SHP77 treated with DMSO at 0.1 percent for 48 hours (cell line): ENCODE measurements at places on chromosomes 3 and 15.

DNA sequence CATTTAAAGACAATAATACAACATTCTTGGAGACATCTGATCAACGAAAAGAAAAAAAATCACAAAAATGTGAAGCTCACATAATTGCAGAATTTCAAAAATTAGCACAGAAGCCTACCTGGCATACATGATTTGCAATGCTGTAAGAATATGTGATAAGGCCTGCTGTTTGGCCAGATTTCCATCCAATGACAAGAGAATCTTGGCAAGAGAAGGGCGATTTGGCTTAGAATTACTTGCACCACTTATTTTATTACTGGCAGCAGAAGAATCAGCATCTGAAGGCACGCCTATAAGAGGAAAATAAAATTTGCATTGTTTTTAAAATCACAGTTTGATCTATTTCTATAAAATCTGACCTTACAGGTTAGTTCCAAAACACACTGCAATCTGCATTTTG, 70.3 kb upstream of the OCA2 start:
- DNase-seq = no peak

- DNase-seq = no peak
Measured at GRCh38 chr3:183688874-183689273, 8.7 kb upstream of the YEATS2 start.

GRCh38 chr3:187006864-187007630, 76.7 kb downstream of the ST6GAL1 start:
- DNase-seq = no peak

- no peak for DNase-seq
Measured at GRCh38 chr15:47983533-47983932, 137.3 kb upstream of the SLC24A5 start.

DNA sequence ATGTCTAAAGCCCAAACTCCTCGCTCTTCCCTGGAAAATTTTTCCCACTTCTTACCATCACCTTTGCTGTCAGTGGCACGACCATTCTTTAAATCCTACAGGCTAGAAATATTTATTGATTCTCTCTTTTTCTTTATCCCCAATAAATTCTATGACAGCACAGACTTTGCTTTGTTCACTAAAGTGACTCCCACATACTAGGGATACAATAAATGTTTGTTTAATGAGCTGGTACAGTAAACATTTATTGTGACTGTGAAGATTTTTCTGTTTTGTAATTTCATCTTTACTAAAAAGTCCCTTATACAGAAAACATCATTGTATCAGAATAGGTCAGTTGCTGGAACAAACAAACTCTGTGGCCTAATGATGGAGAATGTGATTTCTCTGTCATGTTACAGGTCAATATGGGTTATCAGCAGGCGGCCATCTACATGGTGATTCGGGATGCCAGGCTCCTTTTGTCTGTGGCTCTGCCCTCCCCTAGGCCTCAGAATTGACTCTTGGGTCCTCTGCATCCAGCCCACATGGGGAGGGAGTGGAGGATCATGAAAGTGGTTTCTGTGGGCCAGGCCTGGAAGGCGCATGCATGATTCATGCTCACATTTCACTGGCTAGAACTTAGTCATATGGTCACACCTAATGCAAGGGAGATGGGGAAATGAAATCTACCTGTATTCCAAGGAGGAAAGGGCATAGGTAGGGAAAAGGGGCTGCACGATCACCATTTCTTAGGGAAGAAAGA, 22.7 kb upstream of the KNG1 start:
- no peak for DNase-seq

DNA sequence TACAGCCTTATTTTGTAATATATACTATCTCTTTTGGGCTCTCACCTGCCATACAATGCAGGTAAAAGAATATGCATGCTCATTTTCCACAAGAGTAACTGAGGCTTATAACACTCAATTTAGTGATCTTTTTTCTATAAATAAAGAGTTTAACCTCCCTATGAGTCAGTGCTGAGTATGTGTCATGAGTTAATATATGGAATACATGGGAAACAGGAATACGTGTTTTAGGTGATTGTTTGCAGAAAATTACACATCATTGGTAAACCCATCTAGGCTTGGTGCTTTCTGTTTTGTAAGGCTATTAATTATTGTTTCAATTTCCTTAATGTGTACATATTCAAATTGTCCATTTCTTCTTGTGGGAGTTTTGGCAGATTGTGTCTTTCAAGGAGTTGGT, 411.3 kb downstream of the GRM7 start:
- no peak for DNase-seq

- DNase-seq = no peak
Measured at GRCh38 chr3:65674226-65674625, 364.5 kb downstream of the MAGI1 start.

DNA sequence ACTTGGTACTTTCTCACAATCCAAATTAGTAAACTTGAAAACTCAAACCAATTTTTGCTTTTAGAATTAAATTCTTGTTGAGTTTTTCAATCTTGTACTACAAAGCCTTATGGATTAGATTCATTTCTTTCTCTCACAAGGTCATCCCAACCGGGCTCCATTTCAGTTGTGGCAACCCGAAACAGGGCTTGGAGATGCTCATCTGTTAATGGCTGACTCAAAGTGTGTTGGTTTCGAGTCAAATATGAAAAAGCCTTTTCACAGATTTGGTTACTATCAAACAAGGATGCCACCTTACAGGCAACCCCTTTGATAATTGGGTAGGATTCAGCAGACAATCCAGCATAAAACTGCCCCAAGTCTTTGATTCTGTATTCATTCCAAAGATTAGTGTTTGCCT, 1.8 kb downstream of the EPM2AIP1 start:
- DNase-seq = no peak

DNA sequence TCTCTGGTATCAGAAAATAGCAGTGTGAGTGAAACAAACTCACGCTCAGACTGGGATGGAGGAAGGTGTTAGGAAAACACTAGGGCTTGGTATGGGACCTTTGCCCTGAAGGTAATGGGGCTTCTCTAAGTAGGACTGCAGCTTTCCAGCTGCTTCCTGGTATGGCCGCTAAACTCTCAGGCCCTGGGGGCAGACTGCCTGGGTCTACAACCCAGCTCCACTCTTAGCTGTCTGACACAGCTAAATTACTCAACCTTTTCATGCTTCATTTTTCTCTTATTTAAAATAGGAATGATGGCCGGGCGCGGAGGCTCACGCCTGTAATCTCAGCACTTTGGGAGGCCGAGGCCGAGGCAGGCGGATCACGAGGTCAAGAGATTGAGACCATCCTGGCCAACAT, 5.2 kb upstream of the YEATS2 start:
- DNase-seq = no peak

DNA sequence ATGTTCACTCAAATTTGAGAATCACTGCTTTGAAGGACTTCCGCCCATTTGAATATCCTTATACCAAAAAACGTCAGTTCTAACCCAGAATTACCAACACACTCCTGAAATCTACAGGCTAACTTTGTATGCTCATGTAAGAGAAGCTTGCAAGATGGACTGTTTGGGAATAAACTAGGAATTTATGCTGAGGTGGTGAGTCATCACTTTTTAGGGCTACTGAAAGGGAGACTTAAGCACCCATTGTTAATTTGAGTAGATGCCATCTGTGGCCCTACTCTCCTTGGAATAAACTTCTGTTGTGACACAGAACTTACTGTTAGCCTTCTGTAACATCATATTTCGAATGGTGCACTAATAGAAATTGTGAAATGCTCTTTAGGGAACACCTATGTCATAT, 74.6 kb downstream of the FGF12 start:
- DNase-seq = no peak

- no peak for DNase-seq
Measured at GRCh38 chr3:101512396-101512645, 691 bp downstream of the SENP7 start.

- no peak for DNase-seq
Measured at GRCh38 chr3:126035362-126036050, 48.4 kb downstream of the SLC41A3 start.

DNA sequence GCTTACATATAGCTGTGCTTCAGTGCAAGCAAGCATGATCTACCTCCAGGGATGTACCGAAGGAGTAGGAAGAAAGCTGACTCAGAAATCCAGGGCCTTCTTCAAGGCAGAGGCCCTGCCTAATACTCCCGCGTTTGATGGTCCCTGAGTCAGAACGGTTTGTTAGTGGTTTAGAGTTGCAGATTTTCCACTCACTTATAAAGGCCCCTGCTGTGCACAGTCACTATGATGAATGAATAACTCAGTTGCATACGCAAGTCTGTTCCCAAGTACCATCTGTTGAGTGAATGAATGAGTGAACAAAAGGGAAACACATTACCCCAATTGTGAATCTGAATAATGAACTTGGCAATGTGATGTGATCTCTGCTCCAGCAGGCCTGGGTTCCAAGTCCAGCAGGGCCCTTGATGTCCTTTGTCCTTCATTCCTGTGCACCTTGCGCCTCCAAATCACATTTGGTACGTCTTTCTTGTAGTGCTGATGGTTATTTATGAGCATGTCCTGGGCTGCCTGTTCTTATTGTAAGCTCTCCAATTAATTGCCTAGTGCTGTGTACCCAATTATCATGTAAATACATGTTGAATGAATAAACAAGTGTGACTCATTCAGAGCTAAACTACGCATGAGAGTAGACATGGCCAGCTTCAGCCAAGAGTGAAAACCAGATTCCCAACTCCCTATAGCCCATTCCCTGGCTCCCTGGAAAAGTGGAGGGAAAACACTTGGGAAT, 85.3 kb upstream of the LIMD1 start:
- DNase-seq = no peak

DNA sequence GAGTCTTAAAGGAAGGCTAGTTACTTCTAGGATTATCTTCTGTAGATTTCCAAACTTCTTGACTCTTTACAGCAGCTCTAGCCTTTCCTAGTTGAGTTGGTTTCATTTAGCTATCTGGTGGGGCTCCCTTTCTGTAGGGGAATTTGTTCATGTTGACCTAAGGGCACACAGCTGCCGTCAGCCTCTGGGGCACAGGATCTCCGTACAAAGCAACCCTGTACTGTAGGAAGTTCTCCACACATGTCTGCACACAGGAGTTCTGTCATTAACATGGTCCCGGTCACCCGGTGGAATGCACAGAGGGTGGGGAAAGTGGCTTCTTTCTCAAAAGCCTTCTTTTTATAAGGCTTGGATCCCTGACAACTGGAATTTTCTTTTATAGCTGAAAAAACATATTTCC, 88.7 kb upstream of the TNIK start:
- no peak for DNase-seq

DNA sequence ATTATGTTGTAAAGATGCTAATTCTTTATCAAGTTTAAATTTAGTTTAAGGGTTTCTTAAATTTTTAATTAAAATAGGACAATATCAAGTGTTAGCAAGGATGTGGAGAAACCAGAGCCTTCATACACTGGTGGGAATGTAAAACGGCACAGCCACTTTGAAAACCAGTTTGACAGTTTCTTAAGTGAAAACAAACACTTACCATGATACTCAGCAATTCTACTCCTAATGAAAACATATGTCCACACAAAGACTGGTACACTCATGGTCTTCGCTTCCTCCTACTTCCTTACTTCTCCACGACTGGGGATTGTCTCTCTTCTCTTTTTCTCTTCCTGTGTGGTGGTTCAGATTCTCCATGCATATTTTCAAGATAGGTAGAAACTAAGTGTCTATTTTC, 9.2 kb downstream of the SKIC8 start:
- no peak for DNase-seq

GRCh38 chr3:4849739-4850138, 129.5 kb upstream of the BHLHE40 start:
- no peak for DNase-seq

DNA sequence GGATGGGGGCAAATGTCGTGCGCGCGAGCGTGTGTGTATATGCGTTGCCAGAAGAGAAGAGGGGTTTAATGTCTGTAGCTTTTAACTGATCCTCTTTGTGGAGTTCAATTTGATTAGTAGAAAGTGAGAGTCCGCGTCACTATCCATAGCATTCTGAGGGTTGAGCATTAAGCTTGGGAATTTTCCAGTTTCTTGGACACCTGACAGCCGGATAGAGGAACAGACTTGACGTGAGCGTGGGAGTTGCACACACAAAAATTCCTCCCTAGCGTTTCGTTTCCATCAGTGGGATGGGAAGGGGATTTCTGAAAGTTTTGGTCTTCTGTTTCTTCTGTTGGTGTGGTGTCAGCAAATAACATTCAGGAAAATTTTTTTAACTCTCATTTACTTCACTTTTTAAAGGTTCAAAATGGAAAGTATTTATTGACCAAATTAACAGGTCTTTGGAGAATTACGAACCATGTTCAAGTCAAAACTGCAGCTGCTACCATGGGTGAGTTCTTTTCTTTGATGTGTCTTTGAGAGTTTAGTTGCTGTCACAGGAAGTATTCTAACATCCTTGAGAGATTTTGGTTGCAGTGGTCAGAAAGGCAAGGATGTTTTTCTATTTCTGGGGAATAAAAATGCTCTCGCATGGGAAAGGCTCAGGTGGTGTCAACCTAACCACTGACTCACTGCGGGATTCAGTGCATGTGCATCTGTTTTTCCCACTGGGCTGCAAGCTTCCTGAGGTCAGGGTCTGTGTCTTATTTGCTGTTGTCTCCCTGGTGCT, 841 bp downstream of the POGLUT1 start:
- DNase-seq = peak; percentile 11

DNA sequence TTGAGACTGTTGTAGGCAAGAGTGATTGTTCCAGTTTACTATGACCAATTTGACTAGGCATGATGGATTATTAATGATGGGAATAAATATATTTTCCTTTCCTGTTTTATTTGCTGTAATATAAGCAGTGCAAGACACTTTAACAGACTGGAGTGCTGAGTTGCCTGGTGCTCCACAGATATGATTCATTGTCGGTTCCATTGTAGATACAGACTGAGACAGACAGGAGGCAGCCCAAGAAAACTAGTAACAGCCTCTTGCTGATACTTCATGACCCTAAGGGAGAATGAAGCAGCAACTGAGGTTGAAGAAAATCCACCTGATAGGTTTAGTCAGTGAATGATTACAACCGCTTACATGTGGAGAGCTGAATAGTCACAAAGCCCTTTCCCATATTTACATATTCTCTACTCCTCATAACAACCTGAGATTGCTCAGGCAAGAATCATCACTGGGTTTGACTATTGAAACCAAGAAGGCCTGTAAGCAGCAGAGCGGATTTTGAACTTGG, 235.1 kb upstream of the TPRG1 start:
- DNase-seq = no peak

GRCh38 chr3:183816681-183817510, 8.5 kb downstream of the MAP6D1 start:
- DNase-seq = no peak

GRCh38 chr15:57735891-57736290, 29.4 kb downstream of the POLR2M start:
- no peak for DNase-seq

DNA sequence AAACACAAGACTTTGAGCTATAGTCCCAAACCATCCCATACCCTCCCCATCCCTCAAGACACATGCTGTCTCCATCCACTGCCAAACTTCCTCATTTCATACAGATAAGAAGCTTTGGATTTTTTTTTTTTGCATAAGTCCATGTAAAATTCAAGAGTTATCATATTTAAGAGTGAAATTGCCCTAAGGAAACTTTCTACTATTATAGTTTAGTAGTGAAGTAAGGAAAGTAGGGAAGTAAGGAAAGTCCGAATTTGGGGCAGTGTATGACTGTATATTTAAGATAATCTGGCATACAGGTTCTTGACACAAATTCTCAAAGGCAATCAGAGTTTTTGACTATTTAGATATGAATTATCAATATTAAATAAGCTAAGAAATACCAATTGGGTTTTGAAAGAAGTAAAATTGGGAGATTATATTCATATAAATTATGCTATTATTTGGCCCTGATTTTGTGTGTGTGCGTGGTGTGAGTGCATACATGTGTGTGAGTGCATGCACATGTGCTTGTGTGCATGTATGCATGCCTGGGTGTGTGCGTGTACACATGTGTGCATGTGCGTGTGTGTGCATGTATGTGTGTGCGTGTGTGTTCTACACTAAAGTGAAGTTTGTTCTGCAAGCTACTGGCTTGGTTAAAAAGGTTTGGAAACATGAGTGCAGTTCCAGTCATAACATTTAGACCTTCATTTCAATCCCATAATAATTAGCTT, 83.6 kb upstream of the MBNL1 start:
- no peak for DNase-seq
